Brain (organoid and tissue), 16 donors: ENCODE measurements at places on chromosomes 5 and 9. TPM values are rescaled to one million over a fixed set of nuclear protein-coding genes. Genes with fewer than 3 reads are reported as not detected.

The UAP1L1 gene
- 24.1 TPM for polyA plus RNA-seq

The SPATA31D1 gene
- not detected for polyA plus RNA-seq

The LMAN2 gene
- polyA plus RNA-seq = 130 TPM

The FNBP1 gene
- polyA plus RNA-seq = 39.1 TPM

The PAEP gene
- not detected for polyA plus RNA-seq

The MYMK gene
- 0.80 TPM for polyA plus RNA-seq

The EXOSC3 gene
- 38.9 TPM for polyA plus RNA-seq

The DND1 gene
- 0.48 TPM for polyA plus RNA-seq
